ENCODE measurements at places on chromosomes 7 and 10. TPM values are rescaled to one million over a fixed set of nuclear protein-coding genes. Genes with fewer than 3 reads are reported as not detected.

The C10orf105 gene
- total RNA-seq = not detected

The OR6B1 gene
- not detected for total RNA-seq

The MMP21 gene
- not detected for total RNA-seq

The CHST3 gene
- 16.1 TPM for total RNA-seq

The RNF148 gene
- 36.5 TPM for total RNA-seq

The TEX36 gene
- under 0.01 TPM for total RNA-seq

The KLF14 gene
- not detected for total RNA-seq

The CDC14C gene
- total RNA-seq = 0.11 TPM

The A1CF gene
- total RNA-seq = 3.3 TPM

The INSYN2A gene
- total RNA-seq = not detected

The ZMIZ2 gene
- 20.0 TPM for total RNA-seq

The FBH1 gene
- 69.7 TPM for total RNA-seq

The KLLN gene
- total RNA-seq = 0.65 TPM

The AKR1E2 gene
- 12.8 TPM for total RNA-seq

The HMX2 gene
- total RNA-seq = not detected

The PAPSS2 gene
- 12.2 TPM for total RNA-seq

The LLCFC1 gene
- not detected for total RNA-seq

The WASHC2A gene
- 24.7 TPM for total RNA-seq

The MYPN gene
- under 0.01 TPM for total RNA-seq

The ACTL6B gene
- total RNA-seq = not detected

The PCLO gene
- total RNA-seq = 2.1 TPM

The MNX1 gene
- not detected for total RNA-seq

The AMPH gene
- not detected for total RNA-seq

The CC2D2B gene
- total RNA-seq = 0.43 TPM

The PLEKHS1 gene
- total RNA-seq = not detected

The CYP2C8 gene
- not detected for total RNA-seq

The DPYSL4 gene
- 1.2 TPM for total RNA-seq

The ZPBP gene
- total RNA-seq = not detected

The ENKUR gene
- total RNA-seq = 1.1 TPM

The ATG9B gene
- 20.0 TPM for total RNA-seq

The IFIT1B gene
- total RNA-seq = not detected

The ACADSB gene
- 2.7 TPM for total RNA-seq

The HMX3 gene
- total RNA-seq = not detected

The PTF1A gene
- 0.79 TPM for total RNA-seq

The TES gene
- 1,070 TPM for total RNA-seq

The NEBL gene
- 47.7 TPM for total RNA-seq

The PRLHR gene
- total RNA-seq = not detected

The CALCR gene
- not detected for total RNA-seq

The ASB10 gene
- total RNA-seq = not detected

The KEL gene
- 1.4 TPM for total RNA-seq

The SLC35G1 gene
- total RNA-seq = 2.0 TPM

The PRF1 gene
- not detected for total RNA-seq

The CYP2C9 gene
- not detected for total RNA-seq

The ACSL5 gene
- total RNA-seq = 2.6 TPM

The LDB3 gene
- total RNA-seq = 2.0 TPM

The MAGI2 gene
- total RNA-seq = 9.5 TPM

The ACTR1A gene
- total RNA-seq = 158 TPM

Data from placental epithelial cell (primary cell).